Panc1 (cell line): ENCODE measurements at places on chromosomes 1 and 21.

GRCh38 chr1:79100385-79100784, 93.9 kb upstream of the ADGRL4 start:
- DNase-seq = no peak

DNA sequence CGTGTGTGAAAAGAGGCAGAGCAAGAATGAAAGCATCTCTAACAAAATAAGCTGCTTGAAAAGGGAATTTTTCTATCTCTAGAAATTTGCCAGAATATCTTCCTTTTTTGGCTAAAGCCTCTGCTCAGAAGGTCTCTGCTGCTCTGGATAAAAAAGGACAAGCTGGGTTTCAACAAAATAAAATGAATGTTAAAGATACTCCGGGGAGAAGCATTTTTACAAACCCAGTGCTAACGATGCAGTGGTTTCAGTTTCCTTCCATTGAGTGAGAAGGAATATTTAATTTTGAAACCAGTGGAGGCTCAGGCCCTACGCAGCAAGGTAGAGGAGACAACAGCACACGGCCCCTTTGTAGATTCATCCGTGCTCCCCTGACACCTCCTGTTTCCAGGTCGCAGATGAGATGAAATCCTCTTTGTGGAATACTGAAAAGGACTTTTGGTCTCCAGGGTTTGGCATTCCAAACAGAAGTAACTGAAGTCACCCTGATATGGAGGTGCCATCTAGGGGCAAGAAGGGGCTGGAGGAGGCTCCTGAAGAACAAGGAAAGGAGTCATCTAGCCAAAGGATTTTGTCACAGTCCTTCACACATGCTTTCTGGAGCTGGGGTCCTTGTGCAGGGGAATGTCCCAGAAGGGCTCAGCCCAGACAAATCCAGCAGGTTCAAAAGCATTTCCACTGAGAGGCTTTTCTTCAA, 65.7 kb upstream of the SYT6 start:
- no peak for DNase-seq

DNA sequence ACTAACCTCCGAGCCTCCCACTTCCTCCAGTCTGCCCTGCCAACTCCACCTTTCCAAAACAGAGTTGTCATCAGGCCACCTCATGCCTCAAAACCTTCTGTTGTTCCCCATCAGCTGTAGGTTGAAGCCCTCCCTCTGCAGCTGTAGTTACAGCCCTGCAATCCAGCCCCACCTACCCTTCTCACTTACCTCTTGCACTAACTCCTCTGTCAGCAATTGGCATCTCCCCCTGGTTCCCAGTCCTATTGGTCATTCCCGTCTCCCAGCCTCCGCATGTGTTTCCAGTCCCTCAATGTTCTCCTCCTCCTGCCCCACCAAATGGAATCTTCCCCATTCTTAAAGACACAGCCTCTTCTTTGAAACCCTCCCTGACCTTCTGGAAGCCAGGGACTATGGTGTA, 100.1 kb upstream of the GCLM start:
- no peak for DNase-seq

- no peak for DNase-seq
Measured at GRCh38 chr1:234909307-234909810, 219.3 kb downstream of the TOMM20 start.

- DNase-seq = no peak
Measured at GRCh38 chr1:9389968-9390367, 97.3 kb downstream of the SPSB1 start.

DNA sequence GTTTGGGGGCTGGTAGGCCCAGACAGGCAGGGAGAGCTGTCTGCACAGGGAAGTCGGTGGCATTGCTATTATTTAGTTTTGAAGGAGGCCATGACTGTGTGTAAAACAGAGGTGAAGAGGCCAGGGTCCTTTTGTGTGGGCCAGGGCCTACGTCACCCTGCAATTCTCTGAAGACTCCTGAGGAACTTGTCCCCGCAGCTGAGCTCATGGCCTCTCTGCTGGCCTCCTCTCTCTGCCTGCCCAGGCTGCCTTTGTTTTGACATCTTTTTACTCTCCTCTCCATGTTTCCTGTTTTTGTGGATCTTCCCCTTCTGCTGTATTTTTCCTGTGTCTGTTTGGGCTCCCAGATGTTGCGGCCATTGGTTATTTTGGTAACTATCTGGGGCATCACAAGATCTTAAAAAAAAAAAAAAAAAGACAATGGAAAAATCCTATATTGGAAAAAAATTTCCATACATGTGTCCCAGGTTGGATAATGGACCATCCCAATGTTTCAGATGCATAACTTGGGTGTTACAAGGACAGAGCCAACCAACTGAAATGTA, 280.7 kb downstream of the RPS6KC1 start:
- DNase-seq = no peak

- no peak for DNase-seq
Measured at GRCh38 chr21:35485364-35485763, 436.3 kb upstream of the RUNX1 start.

GRCh38 chr21:33064623-33065390, 5.1 kb upstream of the OLIG1 start:
- no peak for DNase-seq

- no peak for DNase-seq
Measured at GRCh38 chr1:54581621-54582035, 33.6 kb downstream of the ACOT11 start.

DNA sequence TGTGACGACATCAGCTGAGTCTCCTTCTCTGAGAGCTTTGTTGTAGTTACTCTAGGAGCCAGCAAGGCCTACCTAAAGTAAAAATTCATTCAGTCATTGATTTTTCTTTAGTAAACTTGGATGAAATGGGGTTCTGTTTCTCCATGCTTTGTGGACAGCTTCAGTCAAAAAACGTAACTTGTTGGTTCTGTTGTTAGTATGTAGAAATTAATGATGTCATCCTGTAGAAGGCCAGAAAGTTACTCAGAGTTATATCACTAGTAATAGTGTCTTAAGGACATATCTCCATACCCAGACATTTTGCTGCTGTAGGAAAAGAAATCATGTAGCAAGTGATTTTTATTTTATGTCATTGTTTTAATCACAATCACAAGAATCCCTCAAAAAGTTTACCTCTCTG, 43.0 kb downstream of the KDM1A start:
- no peak for DNase-seq

GRCh38 chr1:85612704-85613361, 32.3 kb downstream of the CCN1 start:
- DNase-seq = peak; percentile 71

DNA sequence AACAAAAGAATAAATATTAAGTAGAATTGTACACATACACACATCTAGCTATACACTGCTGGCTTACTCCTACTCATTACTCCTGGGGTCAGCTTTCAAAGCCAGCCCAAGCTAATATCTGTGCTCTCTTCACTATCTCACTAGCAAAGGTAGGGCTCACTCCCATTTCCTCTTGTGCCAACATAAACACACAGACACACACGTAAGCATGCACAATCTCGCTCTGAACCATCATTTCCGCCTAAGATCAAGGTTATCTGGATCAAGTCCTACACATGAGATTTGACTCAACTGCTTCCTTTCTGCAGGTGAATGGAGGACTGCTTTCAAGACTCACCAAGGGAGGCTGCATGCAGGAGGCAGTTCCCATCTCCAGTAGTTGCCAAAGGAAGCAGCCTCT, 28.8 kb upstream of the MTMR11 start:
- no peak for DNase-seq

DNA sequence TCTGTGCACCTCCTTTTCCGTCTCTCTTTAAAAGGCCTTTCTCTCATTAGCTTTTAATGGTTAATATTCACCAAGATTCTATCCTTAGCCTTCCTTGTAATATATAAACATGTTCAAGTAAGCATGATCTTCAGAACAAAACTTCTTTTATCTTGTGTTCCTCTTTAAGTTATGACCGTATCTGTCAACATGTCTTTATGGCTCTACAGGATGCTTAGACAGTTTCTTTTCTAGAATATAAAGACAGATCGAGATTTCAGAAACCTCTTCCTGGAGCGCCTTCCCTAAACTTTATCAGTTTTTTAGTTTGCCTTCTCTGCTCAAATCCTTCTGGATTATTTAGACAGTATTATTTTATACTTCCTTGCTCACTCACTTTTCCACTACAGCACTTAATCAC, 7.2 kb downstream of the RO60 start:
- no peak for DNase-seq

GRCh38 chr1:51491166-51491981, 27.7 kb downstream of the EPS15 start:
- no peak for DNase-seq

DNA sequence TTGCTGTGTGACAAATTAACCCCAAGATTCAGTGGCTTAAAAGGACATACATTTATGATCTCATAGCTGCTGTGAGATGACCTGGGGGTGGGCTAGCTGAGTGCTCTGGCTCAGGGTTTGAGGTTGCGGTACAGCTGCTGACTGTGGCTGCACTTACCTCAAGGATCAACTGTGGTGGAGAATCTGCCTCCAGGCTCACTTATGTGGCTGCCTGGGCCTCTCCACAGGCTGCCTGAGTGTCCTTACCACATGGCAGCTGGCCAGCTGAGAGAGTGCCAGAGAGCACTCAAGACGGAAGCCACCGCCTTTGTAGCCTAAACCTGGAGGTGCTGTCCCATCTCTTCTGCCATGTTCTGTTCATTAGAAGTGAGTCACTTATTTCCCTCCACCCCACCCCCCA, 5.7 kb downstream of the LRRC71 start:
- no peak for DNase-seq

GRCh38 chr1:184002071-184002470, 35.5 kb downstream of the COLGALT2 start:
- DNase-seq = no peak

DNA sequence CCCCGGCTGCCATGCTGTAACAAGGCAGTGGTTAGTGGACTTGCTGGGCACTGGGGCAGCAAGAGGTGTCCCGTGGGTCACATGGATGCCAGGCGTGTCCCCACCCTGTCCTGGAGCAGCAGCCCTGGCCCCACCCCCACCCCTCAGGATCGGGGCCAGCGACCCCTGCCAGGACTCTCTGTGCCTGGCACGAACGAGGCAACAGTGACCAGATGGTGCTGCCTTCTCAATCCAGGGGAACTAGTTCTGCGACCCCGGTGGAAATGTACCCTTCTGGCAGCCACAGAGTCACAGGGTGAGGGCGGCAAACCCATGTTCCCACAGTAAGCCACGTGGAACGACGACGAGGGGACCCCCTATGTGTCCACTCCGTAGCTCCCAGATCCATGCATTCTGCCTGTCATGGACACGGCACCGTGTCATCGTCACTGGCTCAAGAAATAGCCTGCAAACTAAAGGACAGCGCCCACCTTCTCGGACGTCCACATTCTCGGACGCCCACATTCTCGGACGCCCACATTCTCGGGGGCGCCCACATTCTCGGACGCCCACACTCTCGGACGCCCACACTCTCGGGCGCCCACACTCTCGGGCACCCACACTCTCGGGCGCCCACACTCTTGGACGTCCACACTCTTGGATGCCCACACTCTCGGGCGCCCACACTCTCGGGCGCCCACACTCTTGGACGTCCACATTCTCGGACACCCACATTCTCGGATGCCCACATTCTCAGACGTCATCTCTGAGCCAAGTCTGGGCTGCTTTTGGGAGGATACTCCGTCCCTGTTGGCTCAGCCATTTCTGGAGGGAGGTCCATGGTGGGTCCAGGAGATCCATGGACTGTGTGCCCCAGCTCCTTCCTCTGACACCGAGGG, 19.6 kb upstream of the ACTRT2 start:
- DNase-seq = no peak

DNA sequence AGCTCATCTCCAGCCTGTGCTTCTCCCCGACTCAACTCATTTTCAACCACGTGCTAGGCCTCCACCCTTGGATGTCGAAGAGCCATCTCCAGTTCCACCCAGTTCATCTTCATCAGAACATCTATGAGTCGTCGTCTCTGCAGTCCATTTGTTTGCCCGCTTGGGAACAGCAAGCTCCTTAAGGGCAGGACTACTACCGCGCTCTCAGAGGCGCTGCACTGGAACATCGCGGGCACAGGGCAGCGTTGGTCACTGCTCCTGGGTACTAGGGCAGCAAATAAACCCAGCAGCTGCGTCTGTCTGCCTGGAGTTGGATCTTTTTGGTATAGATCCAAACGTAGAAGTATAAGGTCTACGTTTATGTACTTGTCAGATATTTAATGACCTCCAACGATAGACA, 478 bp upstream of the PRDM2 start:
- DNase-seq = no peak

- DNase-seq = no peak
Measured at GRCh38 chr1:218401441-218401997, 56.4 kb downstream of the TGFB2 start.

- peak; percentile 87 for DNase-seq
Measured at GRCh38 chr1:155134880-155135414, 705 bp upstream of the SLC50A1 start.

- no peak for DNase-seq
Measured at GRCh38 chr1:38964140-38964548, 22.5 kb upstream of the RHBDL2 start.

- DNase-seq = no peak
Measured at GRCh38 chr1:117753652-117754051, 147.8 kb downstream of the TENT5C start.

DNA sequence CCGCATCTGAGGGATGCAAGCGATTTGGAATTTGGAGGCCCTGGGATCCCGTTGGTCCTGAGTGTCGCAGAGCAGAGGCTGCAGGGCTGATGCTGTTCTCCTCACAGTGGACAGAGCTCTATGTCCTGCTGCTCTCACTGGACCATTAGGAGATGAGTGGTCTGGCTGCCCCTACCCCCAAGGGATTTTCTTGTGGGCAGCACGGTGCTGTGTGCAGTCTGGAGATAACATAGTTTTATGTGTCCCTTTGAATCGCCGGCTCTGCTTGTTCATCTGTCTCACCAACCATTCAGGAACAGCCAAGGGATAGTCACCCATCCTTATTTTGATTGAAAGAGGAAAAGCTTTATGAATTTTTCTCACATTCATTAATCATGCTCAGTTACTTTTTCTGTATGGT, 49.9 kb downstream of the CHRM3 start:
- no peak for DNase-seq

- no peak for DNase-seq
Measured at GRCh38 chr1:244456586-244456985, 4.5 kb upstream of the CATSPERE start.

GRCh38 chr1:21815724-21816321, 3.8 kb downstream of the LDLRAD2 start:
- DNase-seq = no peak

DNA sequence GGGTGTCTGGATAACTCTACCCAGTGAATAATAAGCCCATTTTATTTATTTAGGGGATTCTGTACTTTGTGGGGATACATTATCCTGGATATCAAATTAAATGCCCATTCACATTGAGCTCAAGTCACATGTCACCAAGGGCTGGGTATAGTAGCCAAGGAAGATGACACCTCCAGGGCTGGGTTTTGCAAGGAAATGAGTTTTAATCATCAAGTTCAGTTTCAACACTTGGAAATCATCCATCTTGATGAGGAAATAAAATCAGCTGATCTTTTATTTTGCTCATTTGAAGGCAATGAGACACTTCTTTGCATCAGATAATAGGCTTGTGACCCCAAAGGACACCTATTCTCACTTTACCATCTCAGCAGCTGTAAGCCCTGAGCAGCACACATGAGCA, 80.0 kb upstream of the TNR start:
- no peak for DNase-seq

- DNase-seq = no peak
Measured at GRCh38 chr1:197763307-197763706, 12.0 kb downstream of the DENND1B start.

- no peak for DNase-seq
Measured at GRCh38 chr1:170729225-170730002, 65.5 kb downstream of the PRRX1 start.
